Esophagus squamous epithelium (tissue), 5 donors: ENCODE measurements at places on chromosomes 3 and 15.

DNA sequence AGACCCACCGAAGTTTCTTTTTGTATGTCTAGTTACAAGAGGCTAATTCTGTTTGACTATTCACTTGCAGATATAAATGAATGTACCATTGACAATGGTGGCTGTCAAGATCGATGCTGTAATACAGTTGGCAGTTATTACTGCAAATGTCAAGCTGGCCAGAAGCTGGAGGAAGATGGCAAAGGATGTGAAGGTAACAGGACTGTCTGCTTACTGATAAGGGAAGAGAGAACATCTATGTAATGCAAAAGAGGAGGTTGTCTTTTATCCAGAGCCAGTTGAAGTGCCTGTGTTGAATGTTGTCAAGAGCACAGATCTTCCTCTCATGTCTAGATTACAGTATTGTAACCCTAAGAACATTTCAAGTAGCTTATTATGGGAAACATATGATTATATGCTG lies 549.5 kb upstream of the GOLIM4 start:
- no peak for DNase-seq

DNA sequence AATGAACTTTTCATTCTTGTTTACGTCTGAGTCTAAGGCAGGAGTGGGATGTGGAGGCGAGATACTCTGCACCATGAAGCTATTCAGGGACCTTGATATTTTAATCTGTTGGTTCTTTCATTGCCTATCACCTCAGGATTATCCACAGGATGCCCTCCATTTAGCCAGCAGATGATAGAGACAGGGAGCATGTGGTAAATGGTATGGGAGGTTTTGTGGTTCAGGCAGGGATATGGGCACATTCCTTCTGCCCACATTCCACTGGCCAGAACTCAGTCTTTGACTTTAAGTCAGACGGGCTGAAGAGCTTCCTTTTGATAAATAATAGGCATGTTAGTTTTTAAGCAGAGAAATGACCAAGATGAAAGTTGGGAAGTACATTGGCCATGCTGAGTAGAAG lies 548.0 kb upstream of the CCDC54 start:
- no peak for DNase-seq

DNA sequence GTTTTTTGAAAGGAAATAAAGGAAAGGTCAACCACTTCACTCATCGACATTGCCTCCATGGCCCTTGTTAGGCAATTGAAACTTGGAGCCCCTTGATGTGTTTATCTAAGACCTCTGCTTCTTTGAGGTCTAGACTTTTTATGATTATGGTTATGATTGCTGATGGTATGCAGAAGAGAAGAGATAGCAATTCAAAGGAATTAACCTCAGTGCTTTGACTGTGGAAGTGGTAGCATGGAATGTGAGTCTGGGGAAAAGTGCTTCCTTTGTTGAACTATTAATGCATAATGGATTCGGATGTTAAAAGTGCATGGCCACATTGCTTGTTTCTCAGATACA lies 46.1 kb downstream of the FNDC3B start:
- DNase-seq = no peak

DNA sequence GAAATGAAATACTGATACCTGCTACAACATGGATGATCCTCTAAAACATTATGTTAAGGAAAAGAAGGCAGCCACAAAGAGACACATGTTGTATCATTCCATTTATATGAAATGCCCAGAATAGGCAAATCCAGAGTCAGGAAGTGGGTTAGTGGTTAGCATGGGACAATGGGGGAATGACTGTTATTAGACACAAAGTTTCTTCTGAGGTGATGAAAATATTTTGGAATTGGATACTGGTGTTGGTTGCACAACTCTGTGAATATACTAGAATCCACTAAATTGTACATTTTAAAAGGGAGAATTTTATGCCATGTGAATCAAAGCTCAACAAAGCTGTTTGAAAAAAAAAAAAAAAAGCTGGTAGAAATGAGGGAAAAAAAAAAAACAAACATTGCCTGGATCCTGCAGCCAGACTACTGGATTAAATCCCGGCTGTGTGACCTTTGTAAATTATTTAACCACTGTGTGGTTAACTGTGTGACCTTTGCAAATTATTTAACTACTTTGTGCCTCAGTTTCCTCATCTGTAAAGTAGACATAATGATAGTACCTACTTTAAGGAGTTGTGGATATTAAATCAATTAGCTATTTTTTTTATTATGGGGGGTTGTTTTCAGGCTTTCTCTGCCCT lies 75.6 kb upstream of the PRICKLE2 start:
- no peak for DNase-seq

- DNase-seq = no peak
These were observed 6.2 kb downstream of the TMEM40 start for GRCh38 chr3:12752809-12753208.

DNA sequence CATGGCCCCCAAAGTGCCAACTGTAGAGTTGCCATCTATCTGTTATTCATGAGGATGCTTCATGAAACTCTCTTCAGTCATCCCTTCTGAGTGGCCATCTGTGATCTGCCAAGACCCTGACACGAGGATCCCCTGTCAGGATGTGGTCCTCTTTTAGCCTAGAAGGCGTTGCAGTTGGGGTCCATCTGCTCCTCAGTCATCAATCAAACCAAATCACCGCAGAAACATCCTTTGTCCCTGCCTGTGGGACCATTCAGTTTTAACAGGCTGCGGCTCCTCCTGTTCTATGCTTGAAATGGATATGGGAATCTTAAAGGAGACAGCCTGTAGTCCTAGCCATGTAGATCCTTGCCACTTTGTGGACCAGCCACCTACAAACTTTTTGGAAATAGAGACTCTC lies 5.9 kb upstream of the RPS27L start:
- DNase-seq = no peak
